Muscle of back (tissue), 13 donors: ENCODE measurements at places on chromosomes 11 and 22. TPM values are rescaled to one million over a fixed set of nuclear protein-coding genes. Genes with fewer than 3 reads are reported as not detected.

PRDX5 gene
- 146 TPM for polyA plus RNA-seq

HPS4 gene
- 13.2 TPM for polyA plus RNA-seq

GSTT2 gene
- polyA plus RNA-seq, result 1.2 TPM

PANX2 gene
- polyA plus RNA-seq, result 0.11 TPM

KCNQ1OT1 gene
- polyA plus RNA-seq, result 0.67 TPM

TMEM45B gene
- polyA plus RNA-seq, result 0.15 TPM
